Skeletal muscle cell (primary cell): ENCODE measurements at places on chromosomes 6 and 20.
A peak's percentile ranks its signal among the peaks of the same experiment; 100 is the strongest.

DNA sequence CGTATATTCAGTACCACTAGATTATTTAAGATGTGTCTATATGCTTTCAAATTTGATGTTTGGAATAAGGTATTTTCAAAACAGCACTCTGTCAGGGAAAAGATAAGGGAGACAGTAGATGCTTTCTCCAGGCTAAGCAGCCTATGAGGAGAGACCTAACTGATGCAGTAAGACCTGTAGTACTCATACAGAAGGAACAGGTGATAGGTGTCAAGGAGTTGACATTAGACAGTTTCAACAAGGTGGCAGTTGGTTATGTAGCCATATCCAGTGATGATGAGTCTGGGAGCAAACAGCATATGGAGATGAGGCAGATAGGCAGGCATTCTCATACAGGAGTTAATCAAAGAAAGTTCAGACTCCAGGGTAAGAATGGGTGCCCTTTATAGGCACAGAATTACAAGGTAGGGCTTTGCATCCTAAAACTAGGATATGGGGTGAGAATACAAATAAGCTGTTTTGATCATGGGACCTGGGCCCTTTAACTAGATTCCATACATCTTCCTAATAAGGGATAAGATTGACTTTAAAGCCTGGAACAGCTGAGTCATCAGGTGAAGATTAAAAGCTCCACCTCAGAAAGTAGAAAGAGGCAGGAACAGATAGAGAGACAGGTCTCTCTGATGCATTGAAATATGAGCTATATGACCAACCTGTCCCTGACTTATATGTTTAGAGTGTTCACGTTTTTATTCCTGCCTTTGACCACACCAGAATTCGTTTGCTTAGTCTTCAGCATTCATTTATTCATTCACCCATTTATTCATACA, 7.9 kb downstream of the RSPH4A start:
- no peak for DNase-seq

DNA sequence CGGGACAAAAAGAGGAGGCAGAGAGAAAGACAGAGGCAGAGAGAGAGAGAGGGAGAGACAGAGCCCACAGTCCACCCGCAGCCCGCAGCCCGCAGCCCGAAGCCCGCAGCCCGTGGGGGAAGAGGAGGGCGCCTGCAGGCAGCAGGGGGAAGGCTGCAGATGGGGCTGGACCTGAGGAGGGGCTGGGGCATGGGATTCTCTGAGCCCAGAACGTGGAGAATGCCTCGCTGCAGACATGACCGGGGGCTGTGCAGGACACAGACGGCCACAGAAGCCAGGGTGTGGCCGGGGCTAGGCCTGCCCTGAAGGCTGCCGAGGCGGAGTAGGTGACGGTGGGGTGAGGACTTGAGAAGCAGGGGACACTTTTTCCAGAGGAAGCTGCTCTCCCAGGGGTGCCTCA, 6.5 kb upstream of the SLCO4A1 start:
- DNase-seq, result no peak

- DNase-seq, result no peak
Measured at GRCh38 chr6:167850782-167851181, 24.1 kb downstream of the AFDN start.

- no peak for DNase-seq
Measured at GRCh38 chr6:42786525-42786985, 4.7 kb downstream of the BICRAL start.

DNA sequence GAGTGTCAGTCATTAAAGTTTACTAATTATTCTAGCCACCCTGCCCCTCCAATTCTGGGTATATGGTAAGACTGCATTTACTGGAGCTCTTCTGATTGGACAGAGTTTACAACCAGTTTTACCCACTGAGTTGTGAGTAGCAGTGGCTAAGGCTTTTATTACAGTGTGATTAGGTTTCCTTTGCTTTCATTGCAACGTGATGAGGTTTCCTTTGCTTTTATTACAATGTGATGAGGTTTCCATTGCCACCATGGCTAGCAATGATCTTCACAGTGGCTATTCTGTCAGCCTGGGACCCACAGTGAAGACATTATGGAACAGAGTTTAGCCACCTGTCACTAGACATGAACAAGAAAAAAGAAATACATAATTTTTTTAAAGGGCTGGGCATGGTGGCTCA, 710.2 kb upstream of the FLRT3 start:
- DNase-seq, result no peak

DNA sequence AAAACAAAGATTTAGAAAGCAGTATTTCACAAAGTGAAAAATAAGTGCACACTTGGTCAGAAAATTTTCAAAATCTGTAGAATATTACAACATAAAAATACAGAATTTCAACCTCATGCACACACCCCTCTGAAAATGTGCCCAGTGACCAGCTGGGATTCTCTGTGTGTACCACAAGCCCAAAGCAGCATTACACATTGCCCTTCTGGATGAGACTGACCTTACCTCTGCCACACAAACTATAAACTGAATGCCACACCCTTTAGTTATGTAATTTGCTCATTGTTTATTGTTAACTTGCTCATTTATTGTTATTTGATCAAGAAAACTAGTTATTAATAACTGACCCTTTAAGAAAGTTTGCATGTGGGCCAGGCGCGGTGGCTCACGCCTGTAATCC, 303.0 kb downstream of the FOXC1 start:
- no peak for DNase-seq

DNA sequence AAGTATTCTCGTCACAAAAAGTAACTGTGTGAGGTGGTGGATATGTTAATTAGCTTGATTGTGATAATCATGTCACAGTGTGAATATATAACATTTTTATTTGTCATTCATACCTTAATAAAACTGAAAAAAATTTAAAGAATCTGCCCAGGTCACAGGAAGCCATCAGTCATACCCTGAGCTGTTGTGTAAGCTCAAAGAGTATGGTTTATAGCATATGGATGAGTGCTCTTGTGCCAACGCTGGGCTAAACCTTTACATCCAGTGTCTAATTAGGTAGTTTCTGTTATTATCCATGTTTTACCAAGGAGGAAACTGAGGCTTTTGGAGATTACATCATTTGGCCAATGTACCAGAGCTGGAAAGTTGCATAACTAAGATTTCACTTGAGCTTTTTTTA, 11.4 kb downstream of the PKIG start:
- DNase-seq, result no peak

DNA sequence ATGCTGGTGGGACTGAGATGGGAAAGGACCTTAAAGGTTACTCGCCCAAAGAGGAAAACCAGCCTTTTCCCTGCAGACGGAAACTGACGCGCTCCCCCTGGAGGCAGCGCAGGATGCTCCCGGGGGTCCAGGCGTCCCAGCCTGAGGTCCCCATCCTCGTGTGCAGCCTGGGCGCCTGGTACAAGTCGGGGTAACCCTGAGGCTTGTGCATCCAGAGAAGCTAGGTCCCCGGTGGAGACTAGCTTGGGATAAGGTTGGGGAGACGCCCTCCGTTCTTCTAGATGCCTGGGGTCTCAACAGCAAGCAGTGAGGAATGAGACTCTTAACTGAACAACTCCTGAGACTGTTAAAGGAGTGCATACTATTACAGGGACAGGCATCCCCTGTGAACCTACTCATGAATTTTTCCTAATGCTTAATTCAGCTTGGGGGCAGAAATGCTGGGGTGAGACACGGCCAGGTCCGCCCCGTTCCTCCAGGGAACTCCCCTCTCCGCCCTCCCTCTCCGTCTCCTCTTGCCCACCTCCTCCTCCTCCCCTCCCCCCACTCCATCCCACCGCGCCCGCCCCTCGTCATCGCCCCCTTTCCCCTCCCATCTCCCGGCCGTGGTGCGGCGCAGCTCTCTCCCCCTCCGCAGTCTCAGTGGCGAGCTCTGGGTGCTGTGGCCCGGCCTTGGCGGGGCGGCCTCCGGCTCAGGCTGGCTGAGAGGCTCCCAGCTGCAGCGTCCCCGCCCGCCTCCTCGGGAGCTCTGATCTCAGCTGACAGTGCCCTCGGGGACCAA, at the start of gene PRSS35:
Gene PRSS35 (plus strand): TSS at position 634 of the 781 bp plus-strand sequence. CDS start 10,908 bp downstream, outside the sequence.
- DNase-seq, result no peak

DNA sequence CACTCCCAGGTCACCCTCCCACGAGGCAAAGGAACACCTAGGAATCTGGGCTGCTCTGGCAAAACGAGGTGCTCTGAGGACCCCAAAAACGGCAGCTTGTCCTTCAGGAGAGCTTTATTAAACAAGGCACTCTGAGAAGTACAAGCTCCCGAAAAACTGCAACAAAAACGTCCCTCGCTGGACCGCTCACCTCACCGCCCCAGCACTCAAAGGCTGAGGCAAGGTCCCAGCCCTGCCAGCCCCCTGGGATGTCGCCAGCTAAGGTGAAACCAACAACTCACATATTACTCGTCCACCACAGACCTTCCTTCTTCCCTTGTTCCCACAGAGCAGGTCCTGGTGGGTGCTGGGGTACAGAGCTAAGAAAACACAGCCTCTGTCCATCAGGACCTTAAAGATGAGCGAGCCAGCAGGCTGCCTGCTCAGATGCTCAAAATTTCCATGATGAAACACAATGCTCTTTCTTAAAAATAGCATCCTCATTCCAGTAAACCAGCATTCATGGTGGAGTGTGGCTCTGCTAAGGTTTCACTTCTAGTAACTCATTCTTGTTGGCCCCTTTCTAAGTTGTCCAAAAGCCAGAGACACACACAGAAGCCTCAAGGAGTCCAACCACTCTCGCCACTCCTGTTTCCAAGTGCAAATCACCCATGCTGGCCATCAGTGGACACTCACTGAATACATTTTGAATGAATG, 35.9 kb downstream of the ATP9A start:
- no peak for DNase-seq

- DNase-seq, result no peak
Measured at GRCh38 chr6:134410541-134410940, 92.6 kb upstream of the SGK1 start.

DNA sequence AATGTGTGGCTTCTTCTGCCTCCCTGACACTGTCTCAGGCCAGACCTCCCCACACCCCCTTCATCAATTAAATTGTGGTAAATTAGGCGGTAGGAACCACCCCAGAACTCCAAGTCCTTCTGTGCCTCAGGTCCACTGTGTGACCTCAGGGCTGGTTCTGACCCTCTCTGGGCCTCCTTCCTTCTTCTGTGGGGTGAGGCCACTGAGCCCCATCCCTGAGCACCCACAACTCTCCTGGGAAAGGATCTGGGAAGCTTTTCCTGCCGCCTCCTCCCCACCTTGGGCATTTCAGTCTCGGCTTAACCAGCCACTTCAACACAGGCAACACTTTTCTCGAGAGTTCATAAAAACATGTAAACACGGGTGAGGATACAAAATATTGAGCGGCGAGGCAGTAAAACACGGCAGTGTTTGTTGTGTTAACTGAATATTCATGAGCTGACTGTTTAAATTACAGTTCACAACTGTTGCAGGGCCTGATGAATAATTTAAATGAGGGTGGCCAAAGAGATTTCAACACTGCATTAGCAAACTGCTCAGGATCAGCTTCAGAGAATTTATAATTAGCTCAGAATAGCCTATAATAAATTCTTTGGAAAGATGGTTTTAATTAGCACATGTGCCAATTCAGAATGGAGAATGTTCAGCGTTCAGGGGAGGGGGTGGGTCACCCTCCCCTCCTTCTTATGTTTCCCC, 112.1 kb downstream of the TOX2 start:
- DNase-seq, result no peak

- peak; percentile 11 for DNase-seq
Measured at GRCh38 chr6:35213824-35214756, at the start of gene SCUBE3. Gene SCUBE3, plus strand, starts transcription at chr6:35213956. Its CDS starts 463 bp downstream, at chr6:35214419.

DNA sequence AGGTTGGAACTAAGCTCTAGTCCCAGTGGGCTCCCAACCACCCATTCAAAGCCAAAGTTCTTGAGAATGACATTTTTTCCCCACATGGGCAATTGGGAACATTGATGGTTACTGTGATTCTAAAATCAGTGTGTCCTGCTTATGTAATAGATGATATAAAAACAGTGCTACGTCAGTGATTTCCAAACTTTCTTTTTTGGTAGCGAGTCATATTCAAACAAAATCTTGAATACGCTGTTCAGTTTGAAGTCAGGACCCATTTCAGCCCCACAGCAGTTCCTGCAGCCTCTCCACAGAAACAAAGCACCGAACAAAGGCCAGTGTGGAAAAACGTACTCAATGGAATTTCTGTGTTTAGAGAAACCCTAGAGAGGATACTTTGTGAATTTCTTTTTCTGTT, 170.0 kb upstream of the OLIG3 start:
- DNase-seq, result no peak

GRCh38 chr6:166244353-166245045, 63.7 kb downstream of the PRR18 start:
- no peak for DNase-seq

DNA sequence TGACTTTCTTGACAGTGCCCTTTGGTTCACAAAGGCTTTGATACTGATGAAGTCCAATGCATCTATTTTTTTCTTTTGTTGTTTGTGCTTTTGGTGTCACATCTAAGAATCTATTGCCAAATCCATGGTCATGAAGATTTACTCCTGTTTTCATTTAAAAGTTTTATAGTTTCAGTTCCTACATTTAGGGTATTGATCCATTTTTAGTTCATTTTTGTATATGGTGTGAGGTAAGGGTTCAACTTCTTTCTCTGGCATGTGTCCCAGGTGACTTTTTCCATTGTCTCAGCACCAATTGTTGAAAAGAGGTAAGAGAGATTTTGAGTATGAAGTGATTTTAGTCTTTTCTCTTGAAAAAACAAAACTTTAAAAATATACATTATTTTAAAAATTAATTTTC, 260.6 kb downstream of the GMPR start:
- DNase-seq, result no peak

- DNase-seq, result peak; percentile 30
Measured at GRCh38 chr6:134299236-134299635, 18.7 kb downstream of the SGK1 start.

DNA sequence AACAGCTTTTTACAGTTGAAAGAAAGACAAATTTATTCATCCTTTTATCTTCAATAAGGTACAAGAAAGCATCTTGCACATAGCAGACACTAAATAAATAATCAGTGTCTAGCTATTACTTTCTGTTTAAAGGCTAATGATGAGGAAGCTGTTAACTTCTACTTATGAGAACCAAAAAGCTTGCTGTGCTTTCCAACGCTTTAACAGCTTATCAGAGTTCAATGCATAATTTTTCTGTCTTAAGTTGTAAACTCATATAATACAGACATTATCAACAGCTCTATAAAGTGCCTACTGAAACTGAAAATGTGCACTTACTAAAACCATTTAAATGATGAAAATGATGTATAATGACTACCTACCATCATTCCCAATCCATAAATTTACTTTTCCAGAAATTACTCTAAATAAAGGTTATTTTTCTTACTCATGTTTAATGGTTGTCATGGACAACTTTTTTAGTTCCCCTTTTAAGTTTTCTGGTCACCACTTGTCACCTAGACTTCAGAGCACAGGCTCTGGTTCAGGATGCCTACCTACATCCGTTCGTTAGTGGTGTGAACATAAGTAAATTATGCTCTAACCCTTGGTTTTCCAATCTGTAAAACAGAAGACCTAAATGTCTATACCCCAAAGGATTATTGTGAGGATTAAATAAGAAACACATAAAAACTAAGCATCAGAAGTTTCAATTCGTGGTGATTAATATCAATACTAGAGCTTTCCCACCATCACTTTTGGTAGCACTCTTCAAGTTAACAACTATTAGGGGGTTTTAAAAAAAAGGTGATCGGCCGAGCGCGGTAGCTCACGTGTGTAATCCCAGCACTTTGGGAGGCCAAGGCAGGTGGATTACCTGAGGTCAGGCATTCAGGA, 8.0 kb downstream of the PNISR start:
- DNase-seq, result no peak

GRCh38 chr6:6148192-6148815, 141.6 kb upstream of the NRN1 start:
- no peak for DNase-seq
